Stimulated activated CD8-positive, alpha-beta memory T cell treated with anti-CD3 and anti-CD28 coated beads, Interleukin-7, amount 100 ng/mL, for 4 hours (primary cell): ENCODE measurements at places on chromosomes 4 and X.

GRCh38 chr4:46931981-46932380, 22.9 kb upstream of the COX7B2 start:
- DNase-seq, result no peak

DNA sequence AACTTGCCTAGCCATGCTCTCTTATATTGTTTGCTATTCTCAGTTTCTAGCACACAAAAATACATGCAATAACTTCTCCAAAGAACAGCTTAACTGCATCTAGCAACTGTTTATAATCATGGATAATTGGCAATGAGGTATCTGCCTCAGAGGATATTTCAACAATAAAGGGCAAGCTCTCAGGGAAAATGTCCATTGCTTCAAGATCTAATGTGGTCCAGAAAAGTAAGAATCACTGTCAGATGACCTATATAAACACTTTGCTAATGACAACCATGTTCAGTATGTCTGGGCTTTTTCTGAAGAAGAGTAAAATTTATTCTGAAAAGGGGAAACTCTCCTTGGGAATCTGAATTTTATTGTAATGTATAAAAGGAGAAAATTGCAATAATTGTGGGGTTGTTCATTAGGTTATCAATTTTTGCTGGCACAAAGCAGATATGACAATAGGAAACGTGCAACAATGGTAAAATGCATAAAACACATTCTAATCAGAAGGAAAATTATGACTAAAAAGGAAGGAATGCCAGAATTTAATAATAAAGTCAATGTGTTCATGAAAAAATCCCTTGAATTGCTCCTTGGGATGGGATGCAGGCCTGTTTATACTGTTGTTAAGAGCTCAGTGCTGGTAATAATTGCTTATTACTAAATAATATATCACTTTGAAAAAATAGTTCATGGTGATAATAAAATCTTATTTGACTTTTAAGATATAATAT, 90.3 kb downstream of the ANTXR2 start:
- no peak for DNase-seq

GRCh38 chr4:176084769-176085168, 19.1 kb downstream of the WDR17 start:
- DNase-seq, result no peak

GRCh38 chr4:112075129-112075753, 70.0 kb upstream of the FAM241A start:
- DNase-seq, result no peak

DNA sequence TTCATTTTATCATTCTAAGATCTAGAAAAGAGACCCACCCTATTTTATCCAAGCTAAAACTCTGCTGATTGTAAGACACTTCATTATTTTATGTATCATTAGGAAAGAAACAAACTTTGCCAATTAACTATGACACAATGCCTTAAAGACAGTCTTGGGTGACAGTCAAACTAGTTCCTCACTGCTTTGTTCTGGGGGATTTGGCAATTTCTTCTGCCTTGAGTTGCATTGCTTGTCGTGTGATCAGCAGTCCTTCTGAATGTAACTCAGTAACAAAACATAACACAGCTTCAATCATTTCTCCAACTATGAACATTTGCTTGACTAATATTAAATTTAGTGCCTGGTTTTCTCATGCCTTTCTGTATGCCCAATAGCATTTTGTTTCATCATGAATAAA, 577.9 kb upstream of the DIPK2B start:
- DNase-seq, result no peak

- DNase-seq, result no peak
Observed at GRCh38 chr4:90171491-90171890, 44.3 kb downstream of the CCSER1 start.

DNA sequence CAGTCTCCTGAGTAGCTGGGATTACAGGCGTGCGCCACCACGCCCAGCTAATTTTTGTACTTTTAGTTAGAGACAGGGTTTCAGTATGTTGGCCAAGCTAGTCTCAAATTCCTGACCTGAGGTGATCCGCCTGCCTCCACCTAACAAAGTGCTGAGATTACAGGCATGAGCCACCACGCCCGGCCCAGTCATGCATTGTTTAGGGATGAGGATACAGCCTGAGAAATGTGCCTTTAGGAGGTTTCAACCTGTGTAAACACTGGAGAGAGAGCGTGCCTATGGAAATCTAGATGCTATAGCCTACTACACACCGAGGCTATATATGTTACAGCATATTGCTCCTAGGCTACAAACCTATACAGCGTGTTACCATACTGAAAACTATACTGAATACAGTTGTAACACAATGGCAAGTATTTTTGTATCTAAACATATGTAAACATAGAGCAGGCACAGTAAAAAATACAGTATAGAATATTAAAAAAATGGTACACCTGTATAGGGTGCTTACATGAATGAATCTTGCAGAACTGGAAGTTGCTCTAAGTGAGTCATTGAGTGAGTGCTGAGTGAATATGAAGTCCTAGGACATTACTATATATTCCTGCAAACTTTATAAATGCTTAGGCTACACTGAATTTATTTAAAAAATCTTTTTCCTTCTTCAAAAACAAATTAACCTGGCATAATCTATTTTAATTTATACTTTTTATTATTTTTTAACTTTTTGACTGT, 588.2 kb upstream of the ADGRL3 start:
- DNase-seq, result no peak

DNA sequence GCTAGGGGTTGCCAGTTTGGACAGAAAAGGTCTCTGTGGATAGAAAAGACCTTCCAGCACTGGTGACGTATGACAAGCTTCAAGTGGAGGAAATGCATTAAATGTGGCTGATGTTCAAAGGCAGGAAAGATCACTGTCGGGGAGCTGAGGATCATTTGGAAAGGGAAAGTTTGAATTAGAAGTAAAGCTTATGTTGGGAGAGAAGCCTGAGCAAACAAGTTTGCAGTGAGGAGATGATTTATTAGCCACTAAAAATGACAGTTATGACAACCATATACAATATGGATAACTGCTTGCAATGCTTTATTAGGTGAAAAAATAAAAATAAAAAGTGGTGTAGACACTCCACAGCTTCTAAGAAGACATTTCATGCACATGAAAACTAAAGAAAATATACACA, 135.3 kb upstream of the HS3ST1 start:
- DNase-seq, result no peak

DNA sequence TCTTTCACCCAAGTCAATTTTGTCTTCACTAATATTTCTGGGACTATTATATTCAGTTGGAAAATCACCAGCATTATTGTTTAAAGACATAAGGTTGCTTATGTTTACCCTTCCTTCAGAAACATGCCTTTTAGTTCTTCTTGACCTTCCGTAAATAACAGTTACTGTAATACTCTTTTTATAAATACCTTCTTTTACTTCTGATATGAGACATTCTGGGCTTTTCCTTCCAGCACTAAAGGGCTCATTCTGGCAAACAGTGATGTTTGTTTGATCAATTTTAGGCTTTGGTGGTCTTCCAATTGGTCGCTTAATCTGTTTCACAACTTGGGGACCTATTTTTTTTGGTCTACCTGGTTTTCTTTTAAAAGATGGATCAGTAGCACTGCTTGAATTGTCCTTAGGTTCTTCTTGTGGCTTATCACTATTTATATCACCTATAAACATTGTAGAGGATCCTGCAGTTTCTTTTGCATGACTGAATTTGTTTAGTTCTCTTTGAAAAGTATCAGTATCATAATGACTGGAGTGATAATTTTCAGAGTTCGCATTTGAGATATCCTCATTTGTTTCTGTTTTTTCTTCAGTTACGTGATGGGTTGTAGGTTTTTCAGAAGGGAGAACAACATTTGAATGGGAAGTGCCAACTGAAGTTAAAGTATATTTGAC, 64.8 kb downstream of the NCAPG start:
- no peak for DNase-seq

GRCh38 chr4:98618680-98619079, 39.7 kb downstream of the TSPAN5 start:
- no peak for DNase-seq

DNA sequence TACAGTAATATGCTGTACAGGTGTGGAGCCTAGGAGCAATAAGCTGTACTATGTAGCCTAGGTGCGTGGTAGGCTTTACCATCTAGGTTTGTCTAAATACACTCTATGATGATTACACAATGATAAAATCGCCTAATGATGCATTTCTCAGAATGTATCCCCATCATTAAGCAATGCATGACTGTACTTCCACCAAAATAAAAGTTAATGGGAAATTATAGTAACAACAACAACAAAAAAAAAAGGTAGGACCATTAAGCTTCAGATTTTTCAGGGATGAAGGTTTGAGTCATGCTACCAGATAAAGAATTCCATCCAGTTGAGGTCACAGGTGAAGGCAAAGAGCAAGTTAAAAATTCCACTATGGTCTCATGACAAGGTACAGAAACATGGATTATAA, 68.2 kb downstream of the MAGEA10 start:
- no peak for DNase-seq

- DNase-seq, result no peak
Observed at GRCh38 chr4:27149541-27150212, 289.0 kb downstream of the STIM2 start.

GRCh38 chr4:95838192-95838591, 1.7 kb upstream of the PDHA2 start:
- no peak for DNase-seq

DNA sequence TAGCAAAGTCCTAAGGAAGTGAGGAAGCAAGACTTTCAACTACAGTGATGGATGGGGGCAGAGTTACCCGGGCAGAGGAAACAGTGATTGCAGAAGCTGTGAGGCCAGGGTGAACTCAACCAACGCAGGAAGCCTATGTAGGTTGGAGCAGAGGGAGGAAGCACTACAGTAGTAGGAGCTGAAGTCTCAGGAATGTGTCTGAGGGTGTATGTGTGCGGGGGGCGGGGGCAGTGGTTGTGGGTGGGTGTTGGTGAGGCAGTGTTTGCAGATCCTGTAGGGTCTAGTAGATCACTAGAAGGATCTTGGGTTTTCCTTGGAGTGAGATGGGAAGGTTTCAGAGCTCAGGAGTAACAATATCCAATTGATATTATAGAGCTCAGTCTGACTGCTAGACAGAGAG, 9.9 kb upstream of the MID1 start:
- DNase-seq, result no peak

GRCh38 chr4:26137288-26137687, 183.5 kb upstream of the RBPJ start:
- DNase-seq, result no peak

DNA sequence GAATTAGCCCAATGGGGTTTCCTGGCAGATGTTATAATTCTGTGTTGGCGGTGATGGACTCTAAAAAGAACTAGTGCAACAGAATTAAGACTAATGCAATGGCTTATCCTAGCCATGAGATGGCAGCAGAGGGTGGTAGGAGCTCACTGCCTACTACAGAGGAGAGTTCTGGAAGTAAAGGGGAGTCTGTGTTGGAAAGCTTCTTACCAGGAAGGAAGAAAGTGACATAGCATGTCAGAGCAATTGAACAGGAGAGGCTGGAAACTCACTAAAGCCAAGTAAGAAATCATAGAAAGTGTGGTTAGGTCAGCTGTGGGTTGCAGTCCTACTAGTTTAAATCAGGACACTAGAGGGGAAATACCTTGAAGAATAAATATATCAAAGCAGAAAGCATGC, 6.3 kb upstream of the TRPC5OS start:
- no peak for DNase-seq

DNA sequence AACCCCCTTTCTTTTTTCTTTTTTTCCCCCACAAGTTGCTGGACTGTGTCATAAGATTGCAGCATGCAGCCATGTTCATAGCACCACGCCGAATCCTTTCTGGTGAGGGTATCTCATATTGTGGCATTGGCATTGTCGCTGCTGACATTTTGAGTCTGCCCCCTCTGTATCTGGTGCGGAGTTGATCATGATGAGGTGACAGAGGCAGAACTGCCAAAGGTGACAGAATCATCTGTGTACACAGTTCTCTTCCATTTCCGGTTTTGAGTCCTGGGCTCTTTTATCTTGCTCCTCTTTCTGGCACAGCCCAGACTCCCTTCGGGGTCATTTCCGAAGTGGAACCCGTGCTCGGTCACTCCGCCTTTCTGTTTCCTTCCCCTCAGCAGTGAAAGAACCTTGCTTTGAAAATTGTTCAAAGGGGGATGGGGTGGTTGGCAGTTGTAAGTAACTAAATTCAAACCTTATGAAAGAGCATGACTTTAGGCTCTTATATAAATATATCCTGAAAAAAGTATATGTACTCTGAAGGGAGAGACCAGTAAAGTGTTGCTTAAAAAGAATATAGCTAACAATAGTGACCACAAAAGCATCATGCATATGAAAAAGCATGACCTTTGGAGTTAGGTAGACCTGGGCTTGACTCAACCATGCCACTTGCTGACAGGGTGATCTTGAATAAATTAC, 55.0 kb upstream of the BMP2K start:
- DNase-seq, result no peak
